NCI-H526 (cell line): ENCODE measurements at places on chromosomes 7 and 10.

- no peak for DNase-seq
Observed at GRCh38 chr7:51024867-51025266, 242.2 kb upstream of the GRB10 start.

GRCh38 chr10:48287417-48288391 lies 13.2 kb upstream of the FRMPD2 start:
- DNase-seq: no peak

DNA sequence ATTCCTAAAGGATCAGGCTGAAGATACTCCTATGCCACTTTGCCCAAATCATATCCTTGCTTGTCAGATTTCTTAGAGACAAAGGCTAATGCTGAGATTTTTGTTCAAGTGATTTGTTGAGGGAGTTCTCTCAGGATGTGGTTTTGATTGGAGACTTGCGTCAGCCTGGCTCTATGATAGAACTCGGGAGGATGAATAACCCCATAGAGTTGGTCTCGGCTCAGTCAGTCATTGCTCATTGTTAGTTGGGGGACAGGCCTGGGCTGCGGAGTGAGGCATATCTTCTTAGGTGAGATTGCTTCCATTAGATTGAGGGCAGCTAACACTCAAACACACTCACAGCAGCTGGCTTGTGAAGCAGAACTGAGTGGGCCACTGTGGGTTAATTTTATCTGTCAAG lies 203.4 kb downstream of the KIF20B start:
- no peak for DNase-seq

- DNase-seq: no peak
Observed at GRCh38 chr10:60189861-60190475, 199.7 kb downstream of the ANK3 start.

GRCh38 chr10:13684252-13684791 lies 97.6 kb downstream of the PRPF18 start:
- DNase-seq: no peak

DNA sequence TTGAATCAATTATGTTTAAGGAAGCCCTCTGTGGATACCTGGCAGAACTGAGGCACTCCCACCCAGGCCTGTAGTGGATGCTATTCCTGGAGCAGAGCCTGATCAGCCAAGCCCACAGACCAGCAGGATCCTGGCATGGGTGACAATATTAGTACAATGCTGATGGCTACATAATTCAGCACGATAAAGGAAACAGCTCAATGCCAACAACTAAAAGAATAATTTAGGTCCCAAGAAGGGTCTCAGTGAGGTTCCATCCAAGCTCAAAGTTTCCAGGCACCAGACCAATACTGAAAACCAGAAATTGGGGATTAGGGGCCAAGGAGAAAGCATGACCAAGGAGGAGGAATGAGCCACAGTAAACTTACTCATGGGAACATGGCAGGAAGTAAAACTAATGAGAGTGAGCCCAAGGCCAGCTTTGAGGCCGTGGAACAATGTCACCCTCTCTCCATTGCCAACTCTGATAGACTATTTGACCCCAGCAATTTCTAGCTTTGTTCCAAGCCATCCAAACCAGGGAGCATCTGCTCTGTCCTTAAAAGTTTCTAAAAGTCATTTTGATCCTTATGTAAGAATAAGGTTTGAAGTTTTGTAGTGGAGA lies 1082.4 kb downstream of the KCNMA1 start:
- DNase-seq: no peak

- peak; percentile 70 for DNase-seq
Observed at GRCh38 chr7:6636741-6637543, at the start of gene ZNF316. ZNF316 (plus strand) TSS chr7:6637318; CDS start chr7:6642410, 5,092 bp downstream.

- no peak for DNase-seq
Observed at GRCh38 chr7:142760071-142760642, 10.6 kb upstream of the PRSS2 start.

DNA sequence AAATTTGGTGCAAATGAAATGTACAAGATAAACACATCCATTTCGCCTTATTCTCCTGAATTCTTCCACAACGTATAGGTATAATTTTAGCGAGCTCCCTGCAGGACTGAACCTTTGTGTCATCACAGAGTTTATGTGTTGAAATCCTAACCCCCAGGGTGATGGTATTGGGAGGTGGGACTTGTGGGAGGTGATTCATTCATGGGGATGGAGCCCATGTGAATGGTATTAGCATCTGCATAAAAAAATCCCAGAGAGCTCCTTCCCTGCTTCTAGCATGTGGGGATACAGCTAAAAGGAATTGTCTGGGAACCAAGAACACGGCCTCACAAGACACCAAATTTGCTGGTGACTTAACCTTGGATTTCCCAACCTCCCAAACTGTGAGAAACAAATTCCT lies 741.4 kb upstream of the VSTM2A start:
- DNase-seq: no peak

- DNase-seq: no peak
Observed at GRCh38 chr7:98571986-98572385, 45.1 kb upstream of the NPTX2 start.

DNA sequence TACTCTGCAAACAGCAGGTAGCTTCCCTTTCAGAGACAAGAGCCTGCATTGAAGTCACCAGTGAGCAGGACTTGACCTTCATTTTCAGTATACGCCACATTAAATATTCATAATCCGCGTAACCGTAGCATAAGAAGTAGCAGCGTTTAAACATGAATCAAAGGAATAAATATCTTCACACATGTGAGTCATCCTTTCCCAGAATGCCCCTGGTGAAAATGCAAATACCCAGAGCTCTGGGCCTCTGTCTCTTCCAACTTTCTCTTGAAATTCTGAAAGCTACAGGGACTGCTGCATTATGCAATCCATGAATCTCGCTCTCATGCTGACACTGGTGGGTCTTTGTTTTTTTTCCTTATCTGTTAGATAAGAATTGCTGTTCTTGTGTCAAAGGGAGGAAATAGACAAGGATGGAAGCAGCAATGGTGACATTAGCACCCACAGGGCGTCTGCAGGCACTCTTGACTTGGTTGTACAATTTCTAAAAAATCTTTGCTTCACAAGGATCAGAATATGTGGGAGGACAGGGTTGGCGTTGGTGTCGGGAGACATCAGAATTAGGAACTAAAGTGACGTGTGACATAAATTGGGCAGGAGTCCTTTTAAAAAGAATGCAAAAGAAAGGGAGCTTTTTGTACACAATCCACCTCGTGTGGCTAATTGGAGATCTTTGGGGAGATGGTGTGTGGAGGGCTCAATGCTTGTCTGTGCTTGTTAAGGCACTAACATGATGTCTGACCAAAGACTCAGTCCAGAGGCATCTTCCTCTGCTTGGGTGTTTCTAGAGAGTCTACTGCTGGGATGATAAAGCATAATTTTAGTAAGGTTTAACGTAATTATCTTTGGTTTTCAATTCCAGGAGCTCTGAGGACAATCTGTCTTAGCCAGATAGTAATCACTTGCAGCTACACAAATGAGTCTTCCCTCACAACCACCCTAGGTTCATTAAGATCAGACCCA lies 390.3 kb downstream of the KCNMA1 start:
- DNase-seq: no peak

DNA sequence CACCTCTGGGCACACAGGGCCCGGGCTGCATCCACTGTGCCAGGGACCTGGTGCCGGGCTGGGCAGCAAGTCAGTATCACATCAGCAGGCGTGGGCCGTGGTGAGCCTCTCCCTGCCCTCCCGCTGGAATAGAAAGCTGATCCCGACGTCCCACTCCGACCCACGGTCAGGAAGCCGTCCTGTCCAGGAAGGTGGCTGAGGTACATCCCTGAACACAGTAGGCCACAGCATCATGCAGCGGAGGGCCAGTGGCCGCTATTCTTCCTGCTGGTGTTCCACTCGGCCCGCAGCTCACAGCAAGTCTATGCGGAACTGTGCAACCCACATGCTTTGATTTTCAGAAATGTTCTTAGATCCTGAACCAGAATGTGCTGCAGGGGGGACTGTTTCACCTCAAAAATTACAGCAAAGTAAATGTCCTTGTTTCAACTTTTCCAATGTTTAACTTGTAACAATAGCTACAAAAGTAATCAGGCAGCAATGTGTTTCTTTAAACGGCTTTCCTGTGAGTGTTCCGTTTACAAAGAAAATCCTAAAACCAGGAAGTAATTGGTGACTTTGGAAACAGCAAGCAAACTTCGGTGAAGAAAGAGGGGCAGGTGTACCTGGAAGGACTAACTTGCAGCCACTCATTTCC lies 676 bp upstream of the GPR146 start:
- DNase-seq: no peak

- no peak for DNase-seq
Observed at GRCh38 chr10:84951616-84952015, 623.2 kb downstream of the CCSER2 start.

DNA sequence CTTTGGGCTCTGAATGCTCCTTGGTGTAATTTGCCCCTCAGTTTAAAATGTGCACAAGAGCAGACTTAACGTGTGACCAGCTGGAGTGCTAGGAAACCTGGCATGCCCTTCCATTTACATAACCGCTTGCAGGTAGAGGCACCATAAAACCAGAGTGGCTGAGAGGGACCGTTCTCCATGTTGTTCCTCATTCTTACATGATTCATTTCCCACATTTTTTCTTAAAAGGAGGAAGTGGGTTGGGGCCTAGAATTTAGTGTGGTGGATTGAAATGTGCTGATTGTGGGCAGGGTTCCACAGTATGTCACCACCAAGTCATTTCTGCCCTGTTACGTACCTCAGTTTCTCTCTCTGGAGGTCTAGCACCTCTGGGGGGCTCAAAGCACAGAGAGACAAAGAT lies 375.8 kb upstream of the VSTM2A start:
- DNase-seq: no peak

DNA sequence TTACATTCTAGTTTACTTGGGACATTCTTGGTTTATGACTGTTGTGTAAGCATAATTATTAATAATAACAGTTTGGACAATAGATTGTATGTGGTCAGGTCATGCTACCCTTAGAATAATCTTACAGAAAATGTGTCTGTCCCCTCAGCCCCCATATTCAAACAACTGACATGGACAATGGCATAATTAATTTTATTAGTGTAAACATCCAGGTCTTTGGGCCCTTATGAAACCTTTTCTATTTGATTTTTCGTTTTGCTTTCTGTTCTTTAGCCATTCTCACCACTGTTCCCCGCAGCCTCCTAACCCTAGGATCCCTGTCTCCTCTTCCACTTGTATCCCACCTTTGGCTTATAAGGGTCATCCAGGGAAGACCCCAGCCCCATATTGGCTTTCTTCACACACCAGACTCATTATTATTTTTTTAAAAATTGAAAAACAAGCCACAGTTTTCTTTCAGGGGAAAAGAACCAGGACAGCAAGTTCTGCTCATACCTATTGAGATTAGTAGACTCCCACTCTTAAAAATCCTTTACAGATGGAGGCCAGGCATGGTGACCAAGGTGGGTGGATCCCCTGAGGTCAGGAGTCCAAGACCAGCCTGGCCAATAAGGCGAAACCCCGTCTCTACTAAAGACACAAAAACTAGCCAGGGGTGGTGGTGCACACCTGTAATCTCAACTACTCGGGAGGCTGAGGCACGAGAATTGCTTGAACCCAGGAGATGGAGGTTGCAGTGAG lies 11.5 kb downstream of the VIM start:
- no peak for DNase-seq

DNA sequence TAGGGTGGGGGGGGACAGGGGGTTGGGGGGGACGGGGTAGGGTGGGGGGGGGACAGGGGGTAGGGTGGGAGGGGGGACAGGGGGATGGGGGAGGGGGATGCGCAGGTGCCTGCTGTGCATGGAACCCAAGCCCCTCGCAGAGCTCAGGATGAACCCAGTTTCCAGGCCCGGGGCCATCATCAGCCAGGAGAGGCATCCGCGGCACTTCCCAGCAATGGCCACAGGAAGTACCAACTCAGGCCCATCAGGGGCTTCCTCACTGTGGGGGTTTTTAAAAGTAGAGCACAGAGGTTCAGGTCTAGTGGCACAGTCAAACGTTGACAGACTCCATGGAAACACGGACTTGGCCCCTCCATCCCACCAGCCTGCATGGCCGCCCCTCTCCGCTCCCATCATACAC lies 172.7 kb downstream of the DIP2C start:
- DNase-seq: no peak

GRCh38 chr7:143492799-143493739 lies 15.4 kb downstream of the TAS2R41 start:
- DNase-seq: no peak

DNA sequence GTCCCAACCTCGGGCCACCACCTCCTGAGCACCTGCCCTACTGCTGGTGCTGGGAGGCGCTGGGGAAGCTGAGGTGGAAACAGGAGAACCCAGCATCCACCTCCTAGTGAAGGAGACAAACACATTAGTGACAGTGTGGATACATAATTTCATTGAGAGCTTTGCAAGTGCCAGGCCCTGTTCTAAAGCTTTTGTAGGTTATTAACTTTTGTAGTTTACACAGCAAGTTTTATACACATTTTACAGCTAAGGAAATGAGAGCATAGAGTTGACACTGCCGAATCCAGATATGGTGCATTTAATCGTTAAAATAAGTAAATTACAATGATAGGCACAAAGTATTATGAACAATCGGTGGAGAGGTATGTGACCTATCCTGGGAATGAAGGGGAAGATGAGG lies 466.1 kb upstream of the C7orf33 start:
- no peak for DNase-seq

GRCh38 chr7:20218279-20218678 lies 1.1 kb upstream of the MACC1 start:
- no peak for DNase-seq

DNA sequence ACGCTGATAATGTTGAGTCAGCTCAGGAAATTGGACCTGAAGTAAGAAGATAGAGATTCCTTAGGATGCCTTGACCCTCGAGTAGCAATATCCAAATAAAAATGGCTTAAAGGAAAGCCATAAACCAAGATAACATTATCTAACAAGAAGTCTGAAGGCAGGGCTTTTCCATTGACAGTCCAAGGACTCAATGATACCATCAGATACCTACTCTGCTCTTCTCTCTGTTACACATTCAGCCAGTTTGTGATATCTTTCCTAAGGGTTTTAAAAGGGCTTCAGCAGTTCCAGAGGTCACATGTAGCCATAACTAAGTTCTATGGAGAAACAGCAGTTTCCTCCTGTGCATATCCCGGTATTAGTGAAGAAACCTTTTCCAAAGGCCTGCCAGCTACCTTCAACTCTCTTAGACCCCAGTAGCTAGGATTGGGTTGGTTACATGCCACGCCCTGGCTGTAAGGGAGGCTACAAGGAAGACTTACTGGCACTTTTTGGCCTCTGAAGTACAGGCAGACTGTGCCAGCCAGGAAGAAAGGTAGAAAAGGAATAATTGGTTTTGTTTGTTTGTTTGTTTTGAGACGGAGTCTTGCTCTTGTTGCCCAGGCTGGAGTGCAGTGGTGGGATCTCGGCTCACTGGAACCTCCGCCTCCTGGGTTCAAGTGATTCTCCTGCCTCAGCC lies 10.6 kb downstream of the SHLD2 start:
- DNase-seq: no peak

GRCh38 chr10:16999665-17000451 lies 129.8 kb downstream of the CUBN start:
- no peak for DNase-seq
